ENCODE measurements at places on chromosomes 2 and 18.
A peak's percentile ranks its signal among the peaks of the same experiment; 100 is the strongest.

- DNase-seq = peak; percentile 96
Measured at GRCh38 chr2:112764071-112765044, at the start of gene CKAP2L. CKAP2L (minus strand) TSS chr2:112764609; CDS start chr2:112764598, 11 bp downstream.

- no peak for DNase-seq
Measured at GRCh38 chr2:212841460-212841859, 302.9 kb upstream of the ERBB4 start.

DNA sequence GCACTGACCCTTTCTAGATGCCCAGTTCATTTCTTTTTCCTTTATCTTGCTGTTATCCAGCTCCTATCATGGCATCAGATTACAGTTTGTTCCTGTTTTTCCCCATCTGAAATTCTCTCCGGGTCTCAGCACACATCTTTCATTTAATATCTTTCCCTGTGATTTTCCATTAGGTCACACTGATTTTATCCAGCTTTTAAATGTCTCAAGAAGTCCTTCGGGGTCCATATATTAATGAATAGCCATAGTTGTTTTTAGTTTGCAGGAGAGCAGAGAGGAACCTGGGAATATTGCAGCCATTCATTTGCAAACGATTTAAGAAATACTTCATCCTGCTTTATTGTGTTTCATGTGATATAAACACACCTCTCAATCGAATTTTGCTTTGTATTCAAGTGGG, 374.2 kb downstream of the TDRD15 start:
- DNase-seq = no peak

GRCh38 chr2:128623776-128624761, 305.4 kb upstream of the HS6ST1 start:
- no peak for DNase-seq

DNA sequence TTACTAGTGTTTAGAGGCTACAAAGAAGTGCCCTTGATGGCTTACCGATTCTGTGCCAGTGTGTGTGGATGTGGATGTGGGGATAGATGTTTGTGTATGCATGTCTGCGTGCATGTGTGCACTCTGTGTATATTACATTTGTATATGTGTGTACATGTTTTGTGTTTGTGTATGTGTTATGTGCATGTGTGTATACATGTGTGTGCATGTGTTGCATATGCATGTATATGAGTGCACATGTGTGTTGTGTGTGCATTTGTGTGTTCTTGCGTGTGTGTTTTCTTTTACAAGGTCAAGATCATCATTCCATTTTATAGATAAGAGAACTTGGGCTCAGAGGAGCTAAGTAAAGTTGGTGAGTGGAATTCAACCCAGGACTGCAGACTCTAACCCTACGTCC, 217.1 kb upstream of the PID1 start:
- no peak for DNase-seq

Data from ecto neural progenitor cell (in vitro differentiated cells).